ENCODE measurements at places on chromosomes 7 and 10.
A peak's percentile ranks its signal among the peaks of the same experiment; 100 is the strongest.

- no peak for DNase-seq
Measured at GRCh38 chr7:14839307-14839706, 63.2 kb downstream of the DGKB start.

- no peak for DNase-seq
Measured at GRCh38 chr10:127168261-127168660, 28.1 kb downstream of the INSYN2A start.

DNA sequence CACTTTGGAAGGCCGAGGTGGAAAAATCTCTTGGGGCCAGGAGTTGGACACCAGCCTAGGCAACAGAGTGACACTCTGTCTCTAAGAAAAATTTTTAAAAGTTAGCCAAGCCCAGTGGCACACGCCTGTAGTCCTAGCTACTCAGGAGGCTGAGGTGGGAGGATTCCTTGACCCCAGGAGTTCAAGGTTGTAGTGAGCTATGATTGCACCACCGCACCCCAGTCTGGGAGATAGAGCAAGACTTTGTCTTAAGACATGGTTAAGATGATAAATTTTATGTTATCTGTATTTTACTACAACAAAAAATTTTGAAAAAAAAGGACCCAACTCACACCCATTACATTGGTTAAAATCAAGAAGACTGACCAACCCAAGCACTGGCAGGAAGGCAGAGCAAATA, 44.4 kb upstream of the SMARCD3 start:
- no peak for DNase-seq

DNA sequence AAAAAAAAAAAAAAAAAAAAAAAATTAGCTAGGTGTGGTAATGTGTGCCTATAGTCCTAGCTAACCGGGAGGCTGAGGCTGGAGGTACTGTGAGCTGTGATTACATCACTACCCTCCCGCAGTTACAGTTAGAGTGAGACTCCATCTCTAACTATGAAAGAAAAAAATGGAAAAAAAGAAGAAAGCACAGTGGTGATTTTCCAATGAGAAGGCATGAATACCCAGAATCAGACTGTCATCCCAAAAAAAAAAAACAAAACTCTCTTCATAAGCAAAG, 269.9 kb upstream of the MKLN1 start:
- no peak for DNase-seq

- no peak for DNase-seq
Measured at GRCh38 chr10:86182150-86182549, 184.4 kb downstream of the GRID1 start.

- no peak for DNase-seq
Measured at GRCh38 chr7:94243066-94243711, 151.5 kb upstream of the COL1A2 start.

DNA sequence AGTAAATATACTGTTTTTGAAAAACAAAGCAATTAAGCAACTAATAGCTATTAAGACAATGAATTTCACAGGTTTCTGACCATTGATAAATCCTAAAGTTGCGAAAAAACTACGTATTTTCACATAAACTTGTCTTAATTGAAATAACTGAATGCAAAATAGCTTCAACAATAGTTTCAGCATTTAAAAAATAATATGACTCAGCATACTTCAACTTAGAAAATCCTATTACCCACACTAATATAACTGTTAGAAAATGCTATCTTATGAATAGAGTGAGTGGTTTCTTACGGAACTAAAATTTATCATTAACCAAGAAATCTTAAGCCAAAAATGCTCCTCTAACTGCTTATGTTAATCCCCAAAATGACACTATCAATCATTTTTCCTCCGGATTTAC, 183.9 kb downstream of the AVL9 start:
- DNase-seq, result no peak

DNA sequence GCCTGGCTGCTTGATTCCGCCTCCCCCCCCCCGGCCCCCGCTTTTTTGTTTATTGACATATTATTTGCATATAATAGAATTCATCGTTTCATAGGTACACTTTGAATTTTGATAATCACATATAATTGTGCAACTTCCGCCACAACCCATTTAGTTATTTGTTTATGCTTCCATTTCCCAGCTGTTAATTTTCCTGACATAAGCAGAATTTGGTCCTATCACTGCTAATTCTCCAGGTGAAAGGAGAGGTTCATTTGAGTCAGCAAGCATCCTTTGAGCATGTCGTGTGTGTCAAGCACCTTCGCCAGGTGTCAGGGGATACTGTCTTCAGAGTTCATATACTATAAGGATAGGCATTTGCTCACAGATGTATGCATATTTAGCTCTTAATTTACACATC, 102.2 kb downstream of the CELF2 start:
- no peak for DNase-seq

- peak; percentile 20 for DNase-seq
Measured at GRCh38 chr10:71964743-71965515, 734 bp downstream of the CHST3 start.
